Skin of body (tissue), 3 donors: ENCODE measurements at places on chromosomes 4 and X. TPM values are rescaled to one million over a fixed set of nuclear protein-coding genes. Genes with fewer than 3 reads are reported as not detected.

RAB39B gene
- 0.30 TPM for total RNA-seq

MAGEA12 gene
- not detected for total RNA-seq

MXRA5 gene
- 30.7 TPM for total RNA-seq

PRSS12 gene
- total RNA-seq: 13.1 TPM

EDA2R gene
- 0.99 TPM for total RNA-seq

OSTC gene
- 108 TPM for total RNA-seq

NCAPG gene
- 16.2 TPM for total RNA-seq

C4orf17 gene
- total RNA-seq: not detected

CDK16 gene
- 38.7 TPM for total RNA-seq

NR0B1 gene
- not detected for total RNA-seq

PDE6B gene
- 5.5 TPM for total RNA-seq

GPR173 gene
- 4.8 TPM for total RNA-seq

PROM1 gene
- 8.2 TPM for total RNA-seq

MID2 gene
- total RNA-seq: 18.1 TPM

PF4V1 gene
- not detected for total RNA-seq

PRKG2 gene
- 15.0 TPM for total RNA-seq

SERPINA7 gene
- not detected for total RNA-seq
